Placental pericyte (primary cell): ENCODE measurements at places on chromosomes 4 and X. TPM values are rescaled to one million over a fixed set of nuclear protein-coding genes. Genes with fewer than 3 reads are reported as not detected.

H2BW2 gene
- total RNA-seq: not detected in 2 replicates

MAGEA11 gene
- not detected in 2 replicates for total RNA-seq

CCNA2 gene
- 2.0 and 129 TPM in 2 replicates for total RNA-seq

SPANXB1 gene
- total RNA-seq: not detected in 2 replicates

CCKAR gene
- not detected in 2 replicates for total RNA-seq

CCDC160 gene
- 0.14 and 0.22 TPM in 2 replicates for total RNA-seq

ANAPC10 gene
- 15.1 and 23.5 TPM in 2 replicates for total RNA-seq

SPACA5 gene
- total RNA-seq: not detected in 2 replicates

ZMAT1 gene
- total RNA-seq: 0.22 and 0.72 TPM in 2 replicates

SATL1 gene
- total RNA-seq: not detected in 2 replicates
